ENCODE measurements at places on chromosomes 5 and 9.
A peak's percentile ranks its signal among the peaks of the same experiment; 100 is the strongest.

- DNase-seq = no peak
These were observed 27.0 kb downstream of the TCF7 start for GRCh38 chr5:134141331-134142050.

- no peak for DNase-seq
These were observed 327.7 kb upstream of the TNC start for GRCh38 chr9:115445655-115446054.

- peak; percentile 74 for DNase-seq
These were observed at the start of gene TMED9 for GRCh38 chr5:177592010-177592834. TMED9 (plus strand) TSS chr5:177592203; CDS start chr5:177592215, 12 bp downstream.

DNA sequence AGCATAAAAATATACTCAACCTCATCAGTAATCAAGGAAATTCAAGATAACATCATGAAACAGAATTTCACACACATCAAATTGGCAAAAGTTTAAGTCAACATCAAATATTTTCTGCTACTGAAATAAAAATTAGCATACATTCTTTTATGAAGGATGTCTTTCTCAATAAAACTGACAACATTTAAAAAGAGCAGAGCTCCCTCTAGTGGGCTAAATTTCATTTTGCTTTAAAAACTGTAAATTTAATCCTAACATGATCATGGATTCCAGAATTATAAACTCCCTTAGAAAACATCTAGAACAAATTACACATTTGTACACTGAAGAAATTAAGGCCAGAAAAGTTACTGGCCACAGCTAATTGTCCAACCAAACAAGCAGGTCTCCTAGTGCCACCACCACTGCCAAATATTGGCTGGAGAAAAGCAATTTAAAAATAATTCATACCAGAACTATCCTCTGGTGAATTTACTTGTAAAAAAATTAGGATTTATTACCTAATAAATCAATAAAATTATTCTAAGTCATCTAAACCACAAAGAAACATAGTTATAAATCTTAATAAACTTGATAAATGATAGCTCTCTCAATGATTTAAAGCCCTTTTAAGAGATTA is 31.2 kb downstream of the DEPDC1B start:
- no peak for DNase-seq

DNA sequence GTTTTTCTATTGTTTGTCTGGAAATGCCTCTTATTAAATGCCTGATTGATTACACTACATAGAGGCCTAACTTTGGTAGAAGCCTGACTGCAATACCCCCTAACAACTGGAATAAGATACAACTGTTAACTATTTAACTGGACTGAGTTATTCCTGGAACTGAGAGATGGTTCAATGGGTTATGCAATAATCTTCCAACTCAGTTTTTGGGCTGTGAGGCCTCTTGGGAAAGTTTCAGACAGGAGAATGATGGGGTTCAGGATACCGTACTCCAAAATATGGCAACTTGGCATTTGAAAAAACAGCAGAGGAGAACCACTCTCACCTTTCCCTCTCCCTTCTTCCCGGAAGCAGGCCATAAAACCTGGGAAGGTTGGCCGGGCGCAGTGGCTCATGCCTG is 19.2 kb upstream of the PCDH1 start:
- no peak for DNase-seq

DNA sequence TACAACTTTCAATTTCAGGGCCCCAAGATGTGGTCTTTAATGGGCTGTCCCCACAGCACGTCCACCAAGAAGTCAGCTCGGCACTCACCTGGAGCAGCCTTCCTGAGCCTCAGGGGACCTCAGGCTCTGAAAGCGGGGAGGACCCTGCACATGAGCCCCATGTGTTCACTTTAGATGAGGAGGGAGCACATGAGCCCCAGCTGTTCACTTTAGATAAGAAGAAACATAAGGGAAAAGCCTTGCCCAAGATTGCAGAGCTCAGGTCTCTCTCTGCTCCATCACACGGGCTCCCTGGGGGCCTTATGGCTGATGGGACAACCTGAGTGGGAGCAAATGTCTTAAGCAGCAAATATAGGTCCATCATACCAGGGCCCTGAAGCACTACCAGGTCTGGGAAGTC is 56.4 kb downstream of the NIPSNAP3B start:
- no peak for DNase-seq

- DNase-seq = no peak
These were observed 10.6 kb upstream of the MARCHF3 start for GRCh38 chr5:127040796-127041520.

DNA sequence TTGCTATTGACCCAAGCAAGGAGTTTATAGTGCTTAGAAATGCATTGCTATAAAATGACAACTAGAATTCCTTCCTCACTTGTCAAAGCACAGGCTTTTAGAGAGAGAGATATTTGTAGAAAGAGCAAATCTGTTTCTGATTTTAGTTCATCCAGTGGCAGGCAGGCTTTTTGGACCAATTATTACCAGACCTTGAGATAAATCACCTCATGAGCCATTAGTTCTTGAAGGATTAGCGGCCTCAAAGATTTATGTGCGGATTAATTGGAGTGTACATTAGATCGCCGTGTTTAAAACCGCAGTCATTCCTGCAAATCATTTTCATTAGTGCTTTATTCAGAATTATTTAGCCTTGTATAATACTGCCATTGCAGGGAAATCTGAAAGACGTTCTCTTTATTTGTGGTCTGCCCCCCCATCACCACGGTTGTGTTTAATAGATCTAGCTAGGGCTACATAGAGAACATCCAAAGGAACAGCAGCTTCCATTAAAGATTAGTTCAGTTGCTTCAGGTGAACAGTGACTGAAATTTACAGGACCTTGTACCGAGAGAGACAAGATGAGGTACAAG is 28.8 kb upstream of the TJP2 start:
- DNase-seq = no peak

DNA sequence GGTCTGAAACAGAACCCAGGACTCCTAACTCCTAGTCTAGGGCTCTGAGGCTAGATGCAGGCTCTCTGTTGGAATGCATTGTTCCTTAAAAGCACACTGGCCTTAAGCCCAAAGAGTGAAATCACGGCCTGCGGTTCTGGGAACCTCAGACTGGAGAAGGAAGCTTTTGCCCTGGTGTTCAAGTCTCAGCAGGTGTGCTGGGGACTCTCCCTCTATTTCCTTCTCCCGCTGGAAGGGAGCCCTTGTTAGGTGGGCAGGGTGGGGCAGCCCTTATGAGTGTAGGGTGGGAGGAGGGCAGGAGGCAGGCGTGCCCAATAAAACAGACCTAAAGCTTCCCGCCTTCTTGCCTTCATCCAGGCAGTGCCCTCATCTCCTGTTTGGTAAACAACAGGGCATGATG is 1.8 kb upstream of the PPARGC1B start:
- no peak for DNase-seq

DNA sequence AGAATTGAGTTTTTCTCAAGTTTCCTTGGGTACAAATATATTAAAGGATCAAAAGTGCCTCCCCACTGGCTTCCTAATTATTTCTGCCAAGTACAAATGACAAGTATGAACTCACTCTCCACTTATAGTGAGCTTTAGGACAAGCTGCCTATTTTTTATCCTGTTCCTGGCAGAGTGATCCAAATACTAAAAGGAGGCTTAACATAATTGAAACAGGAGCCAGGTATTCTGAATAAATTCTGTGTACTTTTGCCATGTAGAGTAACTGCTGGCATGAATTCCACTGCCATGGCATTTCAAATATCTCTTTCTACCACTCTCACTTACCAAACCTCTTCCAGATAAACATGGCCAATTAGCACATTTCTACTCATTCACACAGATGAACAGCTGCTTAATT is 171.1 kb downstream of the EPB41L4A start:
- DNase-seq = no peak

DNA sequence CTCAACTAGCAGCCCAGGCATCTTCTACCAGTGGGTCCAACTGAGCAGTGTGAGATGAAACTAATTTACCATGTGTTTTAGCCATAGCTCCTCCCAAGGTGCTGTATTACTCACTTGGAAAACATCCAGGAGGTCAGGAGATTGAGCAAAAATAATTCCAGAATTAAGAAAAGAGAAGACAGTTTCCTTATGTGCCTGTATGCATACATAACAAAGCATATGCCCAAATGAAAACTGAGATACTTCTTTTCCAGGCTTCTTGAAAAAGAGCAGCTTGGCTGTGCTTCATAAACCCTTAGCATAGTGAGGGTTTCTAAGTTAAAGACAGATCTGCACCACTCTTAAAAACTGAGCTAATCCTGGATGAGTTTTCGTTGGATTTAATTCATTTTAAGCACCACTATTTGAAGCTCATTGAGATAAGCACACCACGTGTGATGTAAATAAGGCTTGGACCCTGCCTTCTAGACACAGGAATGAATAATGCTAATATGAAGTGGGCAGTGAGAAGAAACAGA is 119.4 kb downstream of the ADAMTS12 start:
- no peak for DNase-seq

- DNase-seq = no peak
These were observed 63.1 kb downstream of the DOCK8 start for GRCh38 chr9:277601-278295.

DNA sequence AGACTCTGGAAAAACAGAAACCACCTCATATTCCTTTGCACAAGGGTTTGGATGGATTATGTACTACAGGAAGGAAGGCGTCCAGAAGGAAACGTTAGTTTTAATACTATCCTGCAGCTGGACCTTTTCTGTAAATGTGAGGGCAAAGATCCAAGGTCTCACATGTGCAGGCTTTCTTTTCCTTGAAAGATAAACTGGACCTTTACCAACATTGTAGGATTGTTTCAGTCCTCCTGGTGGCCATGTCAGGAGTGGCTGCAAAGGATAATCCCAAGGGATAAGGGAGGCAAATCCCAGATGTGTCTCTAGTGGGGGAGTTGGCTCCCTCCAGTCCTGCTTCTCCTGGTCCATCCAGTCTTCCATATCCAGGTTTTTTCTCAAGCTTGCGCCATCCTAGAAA is 397.5 kb downstream of the HTR1A start:
- DNase-seq = no peak

DNA sequence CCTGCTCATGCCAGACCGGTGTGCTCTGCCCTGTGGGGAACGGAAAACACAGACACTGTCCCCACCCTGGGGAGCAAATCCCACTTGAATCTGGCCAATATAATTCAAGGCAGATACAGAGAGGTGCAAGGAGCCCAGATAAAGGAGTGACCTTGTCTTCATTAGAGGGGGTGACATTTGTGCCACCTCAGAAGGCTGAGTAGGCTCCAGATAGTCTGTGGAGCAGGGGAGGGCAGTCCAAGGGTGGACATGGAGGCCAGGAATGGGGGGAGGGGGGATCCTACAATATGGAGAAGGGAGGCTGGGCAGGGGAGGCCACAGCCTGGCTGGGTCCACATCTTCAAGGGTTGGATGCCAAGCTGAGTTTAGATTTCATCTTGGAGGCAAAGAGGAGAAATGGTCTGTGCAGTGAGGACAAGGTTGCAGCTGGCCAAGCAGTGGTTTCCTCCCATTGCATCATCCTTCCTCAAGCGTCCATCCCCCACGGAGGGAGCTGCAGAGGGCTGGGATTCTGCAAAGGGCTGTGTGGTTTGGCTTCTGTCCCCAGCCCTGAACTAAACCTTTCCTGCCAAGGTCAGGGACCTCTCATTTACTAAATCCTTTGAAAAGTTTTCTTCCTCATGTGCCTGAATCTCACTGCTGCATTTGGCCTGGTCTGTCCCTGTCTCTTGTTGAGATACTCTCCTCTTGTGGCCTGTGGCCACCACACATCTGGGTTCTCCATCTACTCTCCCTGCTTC is 60.1 kb downstream of the GALNT12 start:
- DNase-seq = no peak

- no peak for DNase-seq
These were observed 31.1 kb downstream of the PAEP start for GRCh38 chr9:135592625-135593024.

DNA sequence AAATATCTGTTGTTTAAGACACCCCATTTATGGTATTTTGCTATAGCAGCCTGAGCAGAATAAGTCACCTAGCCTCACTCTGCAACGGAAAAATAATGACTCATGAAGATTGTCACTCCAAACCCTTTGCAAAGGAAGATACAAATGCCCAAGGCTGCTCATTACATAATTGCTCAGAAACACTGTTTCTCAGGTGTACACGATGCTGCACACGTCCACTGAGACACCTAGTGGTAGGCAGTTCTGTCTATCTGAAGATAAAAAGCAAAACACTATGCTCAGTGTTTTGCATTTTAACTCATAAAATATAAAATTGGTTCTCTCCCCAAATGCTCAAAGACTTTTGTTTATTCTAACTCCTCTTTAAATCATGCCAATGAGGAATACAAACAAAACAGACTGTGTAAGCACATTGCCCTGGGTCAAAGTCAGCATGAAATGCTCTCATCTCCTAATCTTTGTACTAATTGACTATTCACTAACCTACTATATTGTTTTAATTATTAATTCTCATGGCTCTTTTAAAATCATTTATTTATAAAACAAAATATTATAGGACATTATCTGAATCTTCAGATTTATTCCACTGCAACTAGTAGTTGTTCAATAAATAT is 7.7 kb upstream of the TSLP start:
- DNase-seq = no peak

DNA sequence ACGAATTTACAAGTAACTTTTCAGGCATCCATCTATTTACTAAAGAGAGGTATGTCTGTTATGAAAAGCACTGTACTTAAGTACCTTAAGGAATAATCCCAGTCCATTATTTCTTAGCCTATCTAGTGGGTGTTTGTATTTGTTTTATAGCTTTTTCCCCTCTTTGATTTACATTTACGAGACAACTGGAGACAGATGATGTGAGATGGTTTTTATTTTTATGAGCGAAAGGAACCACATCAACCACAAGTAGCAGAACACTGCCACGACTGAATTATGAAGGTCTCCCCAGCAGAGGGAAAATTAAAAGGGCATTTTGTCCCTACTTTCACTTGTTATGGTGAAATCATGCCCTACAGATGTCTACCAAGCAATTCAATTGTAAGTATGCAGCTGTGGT is 357.8 kb downstream of the NFIB start:
- DNase-seq = no peak

- no peak for DNase-seq
These were observed 17.2 kb downstream of the TJP2 start for GRCh38 chr9:69191231-69191630.

GRCh38 chr9:70935856-70936255 is 185.6 kb downstream of the TRPM3 start:
- DNase-seq = no peak

DNA sequence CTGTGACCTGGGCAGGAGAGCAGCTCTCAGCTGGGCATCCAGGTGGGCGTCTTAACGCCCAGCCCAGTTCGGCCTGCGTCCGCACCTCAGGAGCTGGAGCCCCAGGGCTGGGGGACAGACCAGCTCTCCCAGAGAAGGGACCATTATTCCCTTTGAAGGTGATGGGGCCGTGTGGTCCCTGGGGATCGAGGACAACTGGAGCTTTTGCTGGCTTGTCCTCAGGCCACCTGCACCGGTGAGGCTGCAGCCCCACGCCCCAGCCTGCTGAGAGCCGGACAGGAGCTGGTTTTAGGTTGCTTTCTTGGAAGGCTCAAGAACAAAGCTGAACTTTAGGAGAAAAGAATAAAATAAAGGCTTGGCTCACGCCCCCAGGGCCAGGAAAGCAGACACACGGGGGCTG is 40.9 kb downstream of the NACC2 start:
- no peak for DNase-seq

- no peak for DNase-seq
These were observed 131.2 kb downstream of the SLIT3 start for GRCh38 chr5:169169783-169170182.

- no peak for DNase-seq
These were observed 4.0 kb downstream of the FCHSD1 start for GRCh38 chr5:141647242-141647641.

GRCh38 chr9:108104991-108105390 is 615.4 kb upstream of the KLF4 start:
- no peak for DNase-seq

GRCh38 chr9:104780796-104781395 is 17.0 kb downstream of the NIPSNAP3B start:
- no peak for DNase-seq

GRCh38 chr5:3740546-3741373 is 145.1 kb downstream of the IRX1 start:
- DNase-seq = no peak

All from stimulated activated CD8-positive, alpha-beta memory T cell treated with anti-CD3 and anti-CD28 coated beads, Interleukin-4, amount 100 ng/mL, for 1 hour (primary cell).